ENCODE measurements at places on chromosomes 1 and 21.

- DNase-seq = no peak
Measured at GRCh38 chr21:33108228-33108627, 38.3 kb downstream of the OLIG1 start.

- no peak for DNase-seq
Measured at GRCh38 chr1:200351425-200351824, 58.4 kb downstream of the ZNF281 start.

GRCh38 chr1:103084181-103084580, 24.1 kb downstream of the COL11A1 start:
- no peak for DNase-seq

DNA sequence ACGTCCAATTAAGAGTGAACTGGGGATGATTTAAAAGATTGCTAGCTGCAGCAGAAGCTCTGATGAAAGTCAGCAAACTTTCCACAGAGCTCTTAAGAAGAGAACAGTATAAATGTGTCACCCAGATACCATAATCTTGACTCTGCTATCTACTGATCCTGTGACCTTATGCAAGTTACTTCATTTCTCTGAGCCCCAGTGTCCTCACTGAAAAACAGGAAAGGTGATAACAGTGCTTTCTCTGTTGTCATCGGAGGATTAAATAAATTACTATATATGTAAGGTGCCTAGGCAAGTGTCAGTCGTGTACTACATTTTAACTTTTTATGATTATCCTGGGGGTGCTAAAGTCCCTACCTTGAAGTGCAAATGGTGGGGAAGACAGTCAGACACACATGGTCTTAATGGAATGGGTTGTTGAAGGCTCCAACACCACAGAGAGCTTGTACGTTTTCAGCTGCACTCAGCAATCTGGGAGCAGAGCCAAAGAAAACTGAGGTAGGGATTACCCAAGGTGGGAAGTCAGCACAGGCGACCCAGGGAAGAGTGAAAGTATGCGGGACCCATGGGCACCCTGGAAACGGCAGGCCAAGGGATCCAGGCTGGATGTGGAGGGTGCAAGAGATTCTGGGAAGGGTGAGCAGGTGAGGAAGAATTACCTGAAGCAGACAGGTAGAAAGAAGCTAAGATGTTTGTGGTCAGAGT, 82.8 kb downstream of the DTL start:
- no peak for DNase-seq

DNA sequence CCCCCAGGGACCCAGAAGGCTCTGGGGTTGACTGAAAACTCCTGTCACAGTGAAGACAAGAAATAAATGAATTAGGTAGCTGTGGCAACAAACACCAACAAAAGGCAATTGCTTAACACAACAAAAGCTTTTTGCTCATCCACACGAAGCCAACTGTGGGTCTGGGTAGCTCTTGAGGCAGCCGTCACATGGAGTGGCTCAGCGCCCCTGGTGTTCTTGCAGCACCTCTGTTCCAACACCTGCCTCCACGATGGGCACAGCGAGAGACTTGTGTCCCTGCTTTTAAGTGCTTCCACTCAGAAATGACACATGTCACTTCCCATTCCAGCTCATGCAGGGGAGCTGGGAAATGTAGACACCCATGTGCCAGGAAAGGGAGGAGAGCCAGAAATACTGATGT, 364.5 kb upstream of the DUSP10 start:
- DNase-seq = no peak

DNA sequence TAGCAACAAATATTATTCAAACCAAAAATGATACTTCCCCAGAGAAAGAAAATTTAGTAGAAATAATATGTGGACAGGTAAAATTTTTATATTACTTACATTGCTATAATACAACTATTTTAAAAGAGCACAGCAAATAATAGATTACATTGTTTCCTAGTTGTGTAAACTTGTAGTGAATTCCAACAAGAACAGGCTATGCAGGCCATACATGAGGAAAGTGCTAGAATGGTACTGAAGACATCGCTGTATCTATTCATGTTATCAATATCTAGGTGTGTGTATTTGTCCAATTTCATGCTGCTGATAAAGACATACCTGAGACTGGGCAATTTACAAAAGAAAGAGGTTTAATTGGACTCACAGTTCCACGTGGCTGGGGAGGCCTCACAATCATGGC, 47.9 kb upstream of the ADGRL2 start:
- DNase-seq = no peak

DNA sequence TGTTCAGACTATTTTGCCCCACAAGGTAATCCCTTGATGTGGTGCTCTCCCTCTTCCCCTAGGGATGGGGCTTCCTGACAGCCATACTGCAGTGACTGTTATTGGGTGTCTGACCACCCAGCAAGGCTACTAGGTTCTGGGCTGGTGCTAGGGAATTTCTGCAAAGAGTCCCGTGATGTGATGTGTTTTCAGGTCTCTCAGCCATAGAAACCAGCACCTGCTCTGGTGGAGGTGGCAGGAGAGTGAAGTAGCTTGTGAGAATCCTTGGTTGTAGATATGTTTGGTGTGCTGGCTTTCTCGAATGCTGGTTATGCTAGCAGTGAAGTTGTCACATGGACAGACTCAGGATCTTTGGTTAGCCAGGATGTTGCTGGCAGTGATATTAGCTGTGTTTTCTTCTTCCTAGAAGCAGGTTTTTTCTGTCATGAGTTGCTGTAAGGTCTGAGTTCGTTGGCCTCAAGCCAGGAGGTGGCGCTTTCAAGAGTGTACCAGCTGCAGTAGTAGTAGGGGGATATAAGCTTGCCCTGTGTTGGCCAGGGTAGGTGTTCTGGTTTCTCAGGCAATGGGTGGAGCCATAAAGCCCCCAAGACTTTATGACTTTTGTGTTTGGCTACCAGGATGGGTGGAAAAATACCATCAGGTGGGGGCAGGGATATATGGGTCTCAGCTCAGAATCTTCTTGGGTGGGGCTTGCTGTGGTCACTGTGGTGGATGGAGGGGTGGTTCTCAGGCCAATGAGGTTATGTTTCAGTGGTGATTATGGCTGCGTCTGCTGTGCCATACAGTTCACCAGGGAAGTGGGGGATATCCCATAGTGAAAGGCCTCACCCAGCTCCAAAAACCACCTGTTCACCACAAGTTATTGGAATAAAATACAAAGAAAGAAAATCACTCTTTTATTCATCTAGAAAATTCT, 1112.3 kb downstream of the KCNT2 start:
- no peak for DNase-seq

DNA sequence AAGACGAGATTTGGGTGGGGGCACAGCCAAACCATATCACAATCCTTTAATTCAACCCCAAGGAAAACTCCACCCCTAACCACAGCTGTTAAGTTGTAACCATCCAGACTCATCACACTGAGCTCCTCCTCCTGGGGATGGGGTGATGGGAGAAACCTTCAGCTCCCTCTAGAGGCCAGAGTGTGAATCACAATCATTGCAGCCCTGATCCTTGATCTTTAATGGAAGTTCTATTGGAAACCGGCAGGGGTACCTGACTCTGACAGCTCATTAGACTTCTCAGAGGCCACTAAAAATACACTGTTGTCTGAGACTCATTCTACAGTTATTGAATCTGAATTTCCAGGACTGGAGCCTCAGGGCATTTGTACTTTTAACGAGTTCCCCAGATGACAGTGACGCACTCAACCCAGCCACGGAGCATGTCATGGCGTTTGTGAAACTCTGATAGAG, 127.2 kb downstream of the IGSF21 start:
- DNase-seq = peak; percentile 23

DNA sequence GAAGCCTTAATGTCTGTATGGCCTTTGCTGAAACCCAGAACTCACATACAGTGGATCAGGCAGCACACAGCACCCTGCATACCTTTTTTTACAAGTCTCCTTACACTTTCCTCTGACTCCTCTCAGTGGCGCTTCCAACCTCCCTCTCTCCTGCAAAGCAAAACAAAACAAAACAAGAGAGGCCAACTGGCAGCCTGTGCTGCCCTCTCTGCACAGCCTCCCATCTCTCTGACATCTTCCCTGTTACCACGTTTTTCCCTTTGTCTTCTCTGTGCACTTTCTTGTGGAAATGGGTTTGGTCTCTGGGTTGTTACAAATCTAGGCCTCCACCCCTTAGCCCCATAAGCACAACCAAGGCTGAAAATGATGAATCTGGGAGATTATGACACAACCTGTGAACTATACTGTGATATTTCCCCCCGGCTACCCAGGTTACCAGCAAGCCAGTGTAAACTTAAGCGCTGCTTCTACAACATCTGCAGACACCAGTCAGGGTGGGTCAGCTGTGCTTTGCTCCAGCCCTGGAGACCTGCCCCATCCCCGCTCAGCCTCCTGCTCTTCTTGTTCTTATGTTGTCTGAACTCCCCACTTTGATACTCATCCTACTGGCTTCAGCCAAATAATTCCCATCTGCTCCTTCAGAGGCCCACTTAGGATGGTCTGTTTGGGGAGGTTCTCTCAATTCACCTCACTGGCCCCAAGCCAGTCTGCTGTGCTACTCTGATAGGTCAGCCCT, 54.9 kb upstream of the FMOD start:
- no peak for DNase-seq

DNA sequence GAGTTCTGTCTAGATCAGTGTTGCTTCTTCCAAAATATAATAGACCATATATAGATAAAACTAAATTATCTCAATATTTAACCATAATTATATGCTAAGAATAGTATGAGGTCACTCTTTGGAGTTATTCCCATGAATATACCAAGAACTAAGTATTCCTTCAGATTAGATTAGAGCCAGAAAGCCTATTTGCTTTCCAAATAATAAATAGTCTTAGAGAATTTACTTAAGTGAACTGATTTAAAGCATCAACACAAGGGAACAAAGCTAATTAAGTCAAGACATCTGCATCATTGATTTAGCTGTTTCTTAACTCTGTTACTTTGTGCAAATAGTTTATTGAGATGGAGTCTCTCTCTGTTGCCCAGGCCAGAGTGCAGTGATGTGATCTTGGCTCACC, 35.7 kb downstream of the FNBP1L start:
- DNase-seq = no peak

- DNase-seq = peak; percentile 16
Measured at GRCh38 chr1:90510143-90510542, 207.0 kb downstream of the BARHL2 start.

DNA sequence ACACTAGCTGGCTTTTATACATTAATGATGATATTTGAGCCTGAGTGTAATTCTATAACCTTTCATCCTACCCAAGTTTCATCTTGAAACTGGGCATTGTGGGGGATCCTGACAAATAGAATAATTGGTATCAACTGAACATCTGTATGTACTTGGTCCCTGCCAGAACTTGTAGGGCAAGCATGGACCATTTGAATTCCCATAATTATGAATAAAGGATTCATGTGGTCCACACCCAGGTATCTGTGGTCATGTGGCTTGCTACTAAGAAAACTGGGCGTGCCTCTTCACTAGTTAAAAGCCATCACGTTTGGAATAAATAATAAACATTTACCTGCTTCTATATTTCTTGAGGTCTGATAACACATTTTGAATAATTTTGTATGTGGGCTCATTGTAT, 20.6 kb upstream of the VTCN1 start:
- DNase-seq = no peak

DNA sequence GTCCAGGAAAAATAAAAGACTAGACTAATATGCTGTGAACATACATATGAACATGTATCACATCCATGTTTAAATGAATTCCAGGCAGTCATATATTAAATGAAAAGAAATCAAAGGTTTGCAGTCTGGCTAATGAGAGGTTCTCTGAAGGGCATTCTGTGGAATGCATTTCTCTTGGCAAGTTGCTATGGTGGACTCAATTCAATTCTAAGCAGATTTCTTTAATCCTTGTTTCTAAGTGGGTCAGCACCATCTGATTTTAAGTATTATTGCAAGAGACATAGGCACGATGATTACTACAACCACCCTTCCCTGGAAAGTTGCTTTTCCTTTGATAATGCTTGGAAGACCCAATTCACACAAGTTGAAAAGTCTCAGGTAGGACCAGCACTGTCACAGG, 23.9 kb upstream of the ABCA4 start:
- no peak for DNase-seq

GRCh38 chr1:119680723-119681122, 31.0 kb upstream of the PHGDH start:
- DNase-seq = no peak

DNA sequence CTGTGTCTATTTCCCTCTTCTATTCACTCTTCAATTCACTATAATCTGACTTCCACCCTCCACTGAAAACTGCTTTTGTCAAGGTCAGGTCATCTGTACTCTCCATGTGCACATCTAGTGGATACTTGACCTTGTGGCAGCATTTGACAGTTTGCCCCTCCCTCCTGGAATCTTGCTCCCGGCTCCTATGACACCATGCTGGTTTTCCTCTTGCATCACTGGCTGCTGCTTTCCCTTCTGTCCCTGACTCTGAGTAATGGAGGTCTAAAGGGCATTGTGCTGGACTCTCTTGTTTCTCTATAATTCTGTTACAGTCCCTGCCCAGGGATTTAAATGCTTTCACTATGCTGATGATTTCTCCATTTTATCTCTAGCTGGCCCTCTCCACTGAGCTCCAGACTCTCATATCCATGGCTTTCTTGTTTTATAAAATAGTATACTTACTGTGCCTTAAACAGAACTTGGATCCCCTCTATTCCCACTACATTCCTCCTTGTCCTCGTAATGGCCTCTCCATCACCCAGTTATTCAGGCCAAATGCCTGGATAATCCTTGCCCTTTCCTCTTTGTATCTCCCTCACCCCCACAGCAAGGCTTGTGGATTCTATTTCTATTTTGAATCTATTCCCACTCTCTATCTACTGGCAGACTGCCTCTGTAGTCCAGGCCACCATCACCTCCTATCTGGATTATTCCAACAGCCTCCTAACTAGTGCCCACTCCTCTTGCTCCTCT, 36.8 kb upstream of the PODN start:
- DNase-seq = no peak

DNA sequence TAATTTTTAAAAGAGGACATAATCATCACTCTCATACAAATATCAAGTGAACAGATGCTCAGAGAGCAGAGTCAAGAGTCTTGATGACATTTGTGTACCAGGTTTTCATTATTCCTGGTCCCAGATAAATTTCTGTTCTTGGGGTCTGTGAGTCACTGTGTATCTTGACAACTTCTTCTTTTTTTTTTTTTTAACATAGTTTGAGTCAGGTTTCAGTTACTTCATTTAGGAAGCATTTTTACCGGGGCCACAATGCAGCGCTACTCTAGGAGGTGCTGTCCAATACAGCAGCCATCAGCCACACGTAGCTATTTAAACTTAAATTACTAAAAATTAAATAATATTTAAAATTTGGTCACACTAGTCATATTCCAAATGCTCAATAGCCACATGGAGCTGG, 188.1 kb upstream of the SAMSN1 start:
- peak; percentile 5 for DNase-seq

- no peak for DNase-seq
Measured at GRCh38 chr1:181135815-181136737, 47.6 kb downstream of the IER5 start.

DNA sequence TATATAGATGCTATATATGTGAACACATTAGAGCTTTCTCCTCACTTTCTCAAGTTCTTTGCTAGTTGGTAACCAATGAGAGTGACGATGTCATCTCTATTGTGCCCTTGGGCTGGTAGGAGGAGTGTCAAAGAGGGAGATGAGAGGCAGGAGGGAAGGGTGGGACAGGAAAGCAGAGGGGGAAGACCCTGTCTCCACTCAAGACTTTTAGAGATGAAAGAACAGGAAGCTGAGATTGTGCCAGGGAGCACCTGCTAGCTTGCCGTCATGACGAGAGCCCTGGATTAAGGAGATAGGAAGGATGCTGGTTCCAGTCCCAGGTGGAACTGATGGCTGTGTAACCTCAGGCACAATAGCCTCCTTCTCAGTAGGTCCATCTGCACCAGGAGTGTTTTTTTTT, 16.7 kb downstream of the CNR2 start:
- DNase-seq = no peak
